Activated naive CD4-positive, alpha-beta T cell treated with anti-CD3 and anti-CD28 coated beads, Interleukin-2, amount 50 U/mL, for 72 hours (primary cell): ENCODE measurements at places on chromosomes 12 and 14.

GRCh38 chr12:115872919-115873357, 404.6 kb downstream of the MED13L start:
- no peak for DNase-seq

DNA sequence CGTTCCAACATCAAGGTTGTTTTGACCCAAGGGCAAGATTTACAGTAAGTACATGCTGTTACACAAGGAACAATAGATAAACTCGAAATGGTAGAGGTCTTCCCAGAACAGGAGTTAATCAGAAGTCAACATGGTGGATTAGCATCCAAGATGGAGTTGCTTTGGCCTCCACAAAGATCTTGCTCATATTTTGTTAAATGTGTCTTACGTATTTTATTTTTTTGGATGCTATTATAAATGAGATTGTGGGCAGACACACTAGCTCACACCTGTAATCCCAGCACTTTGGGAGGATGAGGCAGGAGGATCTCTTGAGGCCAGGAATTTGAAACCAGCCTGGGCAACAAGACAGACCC, 22.3 kb upstream of the RAB21 start:
- no peak for DNase-seq

DNA sequence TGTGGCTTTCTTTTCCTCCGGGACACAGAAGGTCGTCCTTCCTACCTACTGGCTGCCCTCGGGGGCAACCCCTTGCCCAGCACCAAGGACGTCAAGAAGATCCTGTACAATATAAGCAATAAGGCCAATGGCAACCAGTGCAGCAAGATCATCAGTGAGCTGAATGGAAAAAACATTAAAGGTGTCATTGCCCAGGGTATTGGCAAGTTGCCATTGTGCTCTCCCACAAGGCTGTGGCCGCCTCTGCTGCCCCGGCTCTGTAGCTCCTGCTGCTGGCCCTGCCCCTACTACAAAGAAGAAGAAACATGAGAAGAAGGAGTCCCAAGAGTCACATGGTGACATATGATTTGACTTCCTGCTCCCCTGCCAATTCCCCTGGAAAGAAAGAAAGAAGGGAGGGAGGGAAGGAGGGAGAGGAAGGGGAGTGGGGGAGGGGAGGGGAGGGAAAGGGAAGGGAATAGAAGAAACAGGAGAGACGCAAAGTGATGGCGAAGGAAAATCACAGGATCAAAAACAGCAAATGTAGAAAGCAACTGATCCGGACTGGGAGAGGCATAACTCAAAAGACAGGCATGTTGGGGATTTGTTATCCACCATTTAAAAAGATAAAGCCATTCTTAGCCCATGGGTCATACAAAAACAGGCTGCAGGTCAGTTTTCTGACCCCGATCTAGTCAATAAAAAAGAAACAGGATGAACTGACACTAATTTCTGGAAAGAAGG, 61.3 kb upstream of the RESF1 start:
- DNase-seq, result no peak

DNA sequence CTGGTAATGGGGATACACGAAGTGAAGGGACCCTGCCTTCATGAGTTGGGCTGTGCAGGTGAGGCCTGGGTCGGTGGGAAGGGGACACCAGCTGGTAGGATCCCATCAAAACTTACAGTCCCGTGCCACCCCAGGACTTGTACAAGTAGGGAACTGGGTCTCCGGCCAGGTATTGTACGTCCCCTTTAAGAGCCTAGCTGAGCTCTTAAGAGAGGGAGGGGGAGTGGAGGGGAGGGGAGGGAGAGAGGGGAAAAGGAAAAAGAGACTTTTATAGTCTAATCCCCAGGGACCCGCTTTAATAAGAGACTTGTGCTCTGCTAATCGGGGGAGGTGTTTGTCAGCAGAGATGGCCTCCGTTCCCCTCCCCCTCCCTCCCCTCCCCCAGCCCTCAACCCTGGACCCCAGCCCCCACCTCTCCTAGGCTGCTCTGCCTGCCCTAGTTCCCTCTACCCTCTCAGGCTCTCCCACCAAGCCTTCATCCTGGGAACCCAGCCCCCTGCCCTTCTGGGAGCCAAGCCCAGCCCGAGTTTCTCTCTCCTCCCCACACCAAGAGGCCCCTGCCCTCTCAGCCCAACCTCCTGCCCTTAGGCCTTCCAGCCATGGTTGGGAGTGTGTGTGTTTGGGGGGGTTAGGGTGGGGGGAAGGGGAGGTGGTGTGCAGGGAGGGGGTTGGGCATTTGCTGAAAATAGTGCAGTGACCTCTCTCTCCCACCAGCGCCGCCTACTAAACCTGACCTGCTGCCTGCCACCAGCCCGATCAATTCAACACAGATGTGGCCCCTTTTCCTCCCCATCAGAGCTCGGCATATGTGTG, 2.6 kb downstream of the GDF11 start:
- DNase-seq, result no peak

- DNase-seq, result no peak
These were observed 1.6 kb upstream of the ATP2B1 start for GRCh38 chr12:89709995-89710872.

GRCh38 chr14:94532447-94532846, 23.2 kb upstream of the SERPINA12 start:
- no peak for DNase-seq

DNA sequence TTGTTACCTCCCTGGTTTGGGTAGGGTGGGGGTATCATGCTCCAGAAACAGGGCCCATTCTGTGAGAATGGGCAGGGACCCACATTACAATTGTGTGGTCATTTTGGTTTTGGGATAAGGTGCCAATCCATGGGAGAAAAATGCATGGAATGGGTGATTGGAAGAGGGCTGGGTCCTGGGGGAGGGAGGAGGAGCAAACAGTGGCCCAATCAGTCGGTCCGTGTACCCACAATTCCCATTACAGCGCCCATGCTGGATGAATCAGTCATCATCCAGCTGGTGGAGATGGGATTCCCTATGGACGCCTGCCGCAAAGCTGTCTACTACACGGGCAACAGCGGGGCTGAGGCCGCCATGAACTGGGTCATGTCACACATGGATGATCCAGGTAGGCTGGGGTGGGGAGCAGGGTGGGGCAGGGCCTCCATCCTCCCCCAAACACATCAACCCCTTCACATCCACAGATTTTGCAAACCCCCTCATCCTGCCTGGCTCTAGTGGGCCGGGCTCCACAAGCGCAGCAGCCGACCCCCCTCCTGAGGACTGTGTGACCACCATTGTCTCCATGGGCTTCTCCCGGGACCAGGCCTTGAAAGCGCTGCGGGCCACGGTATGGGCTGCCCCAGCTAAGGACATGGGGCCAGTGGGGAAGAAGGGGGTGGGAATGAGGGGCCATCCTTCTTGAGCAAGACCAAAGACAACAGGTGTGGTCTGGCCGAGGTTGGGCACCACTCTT, 3.6 kb upstream of the TPI1 start:
- no peak for DNase-seq

- DNase-seq, result peak; percentile 52
These were observed 151.5 kb upstream of the SLC38A2 start for GRCh38 chr12:46523863-46524770.
